ENCODE measurements at places on chromosomes 2 and 18. TPM values are rescaled to one million over a fixed set of nuclear protein-coding genes. Genes with fewer than 3 reads are reported as not detected.

DNA sequence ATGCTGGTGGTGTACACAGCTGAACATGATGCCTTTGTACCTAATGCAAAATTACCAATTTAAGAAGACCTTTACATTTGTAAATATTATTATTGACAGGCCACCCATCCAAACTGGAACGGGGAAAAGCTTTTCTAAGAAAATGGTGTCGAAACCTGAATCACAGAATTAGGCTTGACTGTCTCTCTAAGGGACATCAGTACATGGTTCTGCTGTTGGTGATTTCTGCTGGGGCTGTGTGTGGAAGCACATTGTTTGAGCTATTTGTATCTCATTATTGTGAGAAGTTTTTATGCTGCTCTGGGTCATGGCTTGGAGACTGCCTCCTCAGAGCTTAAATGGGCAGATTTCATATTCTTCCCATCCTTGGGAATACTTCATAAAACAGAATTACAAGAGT is 420.9 kb upstream of the POU3F3 start:
- DNase-seq, result no peak

DNA sequence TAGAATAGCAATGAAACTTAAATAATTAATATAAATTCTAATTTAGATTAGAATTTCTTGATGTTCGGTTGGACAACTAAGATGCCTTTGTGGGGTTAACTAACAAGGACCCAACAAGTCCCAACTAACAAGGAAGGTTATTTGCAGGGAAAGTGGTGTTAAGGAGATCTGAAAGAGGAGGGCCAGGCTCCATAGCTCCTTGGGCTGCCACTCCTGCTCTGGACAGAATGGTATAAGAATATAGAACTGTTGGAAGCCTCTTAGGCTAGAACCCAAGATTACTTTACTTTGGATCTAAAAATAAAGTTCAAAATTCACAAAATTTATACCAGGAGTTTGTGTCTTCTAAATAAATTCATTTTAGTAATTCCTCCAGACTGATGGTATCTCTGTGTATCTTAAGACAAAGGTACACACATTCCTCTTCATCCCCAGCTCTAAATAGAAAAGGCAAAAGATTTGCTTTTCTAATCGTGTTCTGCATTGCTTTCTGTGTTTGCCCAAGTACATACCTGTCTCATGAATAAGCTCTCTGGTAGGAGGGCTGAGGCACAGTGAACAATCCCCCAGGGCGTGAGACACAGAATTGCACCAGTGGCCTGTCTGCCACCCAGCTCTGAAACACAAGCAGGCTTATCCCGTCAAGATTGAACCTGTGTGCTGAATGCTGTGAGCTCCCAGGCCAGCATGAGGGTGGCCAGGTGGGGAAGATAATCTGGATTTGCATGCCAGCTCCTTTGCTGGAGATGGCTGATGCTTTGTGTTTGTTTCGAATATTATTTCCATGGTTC is 176.0 kb downstream of the ACKR3 start:
- DNase-seq, result no peak

DNA sequence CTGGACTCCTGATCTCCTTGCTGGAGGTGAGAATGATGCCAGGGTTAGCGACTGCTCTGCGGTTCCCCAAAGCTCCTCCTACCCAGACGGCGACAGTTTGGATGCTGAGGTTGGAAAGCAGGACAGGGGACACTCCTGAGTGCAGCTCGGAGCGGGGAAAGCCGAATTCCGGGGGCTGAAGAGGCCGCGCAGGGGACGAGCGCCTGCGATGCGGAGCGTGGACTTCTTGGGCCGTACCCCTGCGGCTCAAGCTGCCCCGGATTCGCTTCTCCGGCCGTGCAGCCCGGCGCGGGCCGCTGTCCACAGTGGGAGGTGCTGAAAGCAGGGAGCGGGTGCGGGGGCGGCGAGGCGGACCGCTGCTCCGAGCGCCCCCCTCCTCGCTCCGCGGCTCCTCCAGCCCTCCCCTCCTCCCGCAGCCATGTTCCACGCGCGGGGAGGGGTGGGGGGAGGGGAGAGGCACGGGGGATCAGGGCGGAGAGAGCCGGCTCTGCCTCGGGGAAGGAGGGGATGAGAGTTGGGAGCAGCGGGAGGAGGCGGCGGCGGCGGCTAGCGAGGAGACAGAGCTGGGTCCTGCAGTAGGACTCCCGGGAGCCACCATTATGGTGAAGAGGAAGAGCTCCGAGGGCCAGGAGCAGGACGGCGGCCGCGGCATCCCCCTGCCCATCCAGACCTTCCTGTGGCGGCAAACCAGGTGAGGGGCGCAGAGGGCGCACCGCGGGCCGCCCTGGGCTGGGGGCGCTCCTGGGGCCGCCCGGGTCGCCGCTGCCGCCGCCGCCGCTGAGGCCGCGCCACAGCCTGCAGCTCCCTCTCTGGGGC is at the start of gene UNC80:
TSS of gene UNC80 (plus strand) at position 359 of the 816 bp plus-strand sequence. CDS start at position 600, 241 bp downstream.
- DNase-seq, result no peak

DNA sequence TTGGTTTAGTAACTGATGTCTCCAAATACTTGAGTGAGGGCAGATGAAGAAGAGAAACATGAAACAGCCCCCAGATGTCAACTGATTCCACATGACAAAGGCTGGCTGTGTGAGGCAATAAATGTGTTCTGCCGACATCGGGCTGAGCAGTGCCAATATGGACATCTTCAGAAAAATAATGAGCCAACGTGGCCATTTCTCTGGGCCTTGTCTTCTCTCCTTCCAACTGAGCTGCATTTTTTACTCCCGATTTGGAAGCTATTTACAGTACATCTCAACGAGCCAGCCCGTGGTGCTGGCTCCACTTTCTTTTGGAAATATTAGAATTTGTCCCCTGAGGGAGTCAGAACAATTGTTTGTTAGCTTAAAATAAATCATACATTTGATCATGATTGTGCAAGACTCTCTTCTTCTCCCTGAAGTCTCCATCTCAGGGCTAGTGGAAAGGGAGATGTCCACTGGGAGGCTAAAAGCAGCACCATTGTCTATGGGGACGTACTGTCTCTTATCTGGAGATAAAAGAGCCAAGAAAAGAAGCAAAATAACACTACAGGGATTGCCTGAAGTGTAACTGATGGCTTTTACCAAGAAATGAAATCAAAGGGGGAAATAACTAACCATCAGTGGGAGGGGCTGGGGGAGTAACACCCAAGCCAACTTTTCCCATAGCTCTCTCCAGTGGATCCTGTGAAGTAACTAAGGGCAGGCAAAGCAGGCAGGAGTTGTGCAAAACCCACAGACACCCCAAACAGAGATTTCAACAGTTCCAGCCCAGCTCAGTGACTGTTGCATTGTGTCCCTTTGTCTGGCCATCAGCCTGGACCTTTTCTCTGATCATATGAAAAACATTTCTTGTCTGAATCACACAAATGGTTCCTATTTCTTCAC is 114.8 kb downstream of the RDH14 start:
- no peak for DNase-seq

GRCh38 chr2:21372654-21373053 is 248.9 kb downstream of the TDRD15 start:
- DNase-seq, result no peak

DNA sequence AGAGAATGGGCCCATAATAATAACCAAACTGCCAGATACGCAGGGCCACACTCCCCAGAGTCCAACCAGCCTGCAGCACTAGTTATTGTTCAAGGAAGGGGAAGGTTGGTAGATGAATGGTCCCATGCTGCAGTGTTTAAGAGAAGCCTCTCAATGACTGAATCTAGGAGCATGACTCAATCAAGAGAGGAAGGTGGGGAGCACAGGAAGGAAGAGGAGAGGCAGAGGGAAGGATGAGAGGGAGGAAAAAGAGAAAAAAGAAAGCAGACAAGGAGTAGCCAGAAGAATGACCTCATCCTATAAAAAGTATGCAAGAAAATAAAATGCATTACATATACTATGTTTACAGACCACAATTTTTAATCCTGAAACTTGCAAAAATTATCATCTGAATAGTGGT is 174.5 kb downstream of the TCF4 start:
- DNase-seq, result no peak

DNA sequence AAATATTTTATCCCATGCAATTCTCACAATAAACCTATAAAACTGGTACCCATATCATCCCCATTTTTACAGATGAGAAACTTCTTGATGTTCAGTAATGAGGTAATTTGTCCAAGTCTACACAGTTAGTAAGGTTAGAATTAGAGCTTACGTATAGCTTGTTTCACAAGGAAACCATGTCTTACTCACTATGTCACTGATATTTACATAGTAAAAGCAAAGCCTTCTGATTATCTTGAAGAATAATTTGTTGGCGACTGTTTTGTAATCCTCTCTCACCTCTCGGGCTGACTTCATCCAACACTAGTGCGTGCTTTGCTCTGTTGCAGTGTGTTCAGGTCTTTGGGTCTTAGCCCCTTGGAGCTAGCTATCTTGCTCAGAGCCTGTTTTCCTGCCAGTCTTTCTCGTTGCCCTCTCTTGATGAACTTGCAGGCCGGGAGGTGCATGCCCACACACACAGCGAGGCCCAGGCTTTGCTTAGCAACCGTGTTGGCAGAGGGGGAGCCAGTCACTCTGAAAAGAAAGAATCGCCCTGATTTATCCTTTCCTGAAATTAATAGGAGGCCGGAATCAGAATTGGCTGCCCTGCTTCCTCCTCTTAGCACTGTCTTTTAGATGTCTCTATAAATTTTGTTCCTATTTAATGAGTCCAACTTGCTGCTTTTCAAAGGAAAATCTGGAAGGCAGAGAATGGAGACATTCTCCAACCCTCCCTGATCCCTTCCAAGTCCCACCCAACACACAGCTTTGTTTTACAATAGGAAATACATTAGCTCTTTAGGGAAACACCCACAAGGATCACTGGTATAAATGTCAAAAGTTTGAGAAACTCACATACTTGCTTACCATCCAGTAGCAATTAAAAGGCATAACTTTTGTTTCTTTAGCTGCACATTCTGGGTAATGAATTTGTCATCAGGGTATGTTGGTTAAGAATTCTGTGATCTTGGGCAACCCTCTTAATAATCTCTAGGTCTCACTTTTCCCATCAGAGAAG is 97.6 kb upstream of the SEC11C start:
- no peak for DNase-seq

- no peak for DNase-seq
Measured at GRCh38 chr2:38528008-38528442, 74.7 kb downstream of the HNRNPLL start.

GRCh38 chr2:42238644-42239288 is 69.6 kb downstream of the EML4 start:
- DNase-seq, result no peak

GRCh38 chr18:48612917-48613316 is 74.1 kb downstream of the CTIF start:
- no peak for DNase-seq

DNA sequence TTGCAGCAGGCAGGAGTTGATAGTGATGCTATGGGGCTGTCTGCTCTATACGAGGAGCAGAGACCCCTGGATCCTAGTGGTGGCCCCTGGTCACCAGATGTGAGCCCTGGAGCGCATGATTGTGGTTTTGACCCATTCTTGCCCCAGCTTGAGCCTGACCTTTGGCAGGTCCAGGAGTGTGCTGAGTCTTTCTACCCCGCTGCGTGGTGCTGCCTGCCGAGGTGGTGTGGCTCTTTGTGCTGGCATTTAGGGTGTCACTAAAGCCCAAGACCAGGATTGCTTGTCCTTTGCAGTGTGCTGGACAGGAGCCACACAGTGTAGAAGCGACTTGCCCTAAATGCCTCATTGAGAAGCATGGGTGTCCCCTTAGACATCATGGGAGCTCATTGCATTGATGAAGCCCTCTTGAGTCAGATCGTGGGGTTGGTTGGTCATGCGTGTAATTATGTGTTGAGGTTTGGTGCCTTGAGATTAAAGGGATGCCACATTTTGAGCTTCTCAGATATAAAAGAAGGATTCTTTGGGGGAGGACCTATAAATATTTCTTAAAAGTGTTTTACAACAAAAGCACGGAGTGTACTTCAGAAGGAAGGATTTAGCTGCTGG is 88.3 kb downstream of the AGAP1 start:
- no peak for DNase-seq

DNA sequence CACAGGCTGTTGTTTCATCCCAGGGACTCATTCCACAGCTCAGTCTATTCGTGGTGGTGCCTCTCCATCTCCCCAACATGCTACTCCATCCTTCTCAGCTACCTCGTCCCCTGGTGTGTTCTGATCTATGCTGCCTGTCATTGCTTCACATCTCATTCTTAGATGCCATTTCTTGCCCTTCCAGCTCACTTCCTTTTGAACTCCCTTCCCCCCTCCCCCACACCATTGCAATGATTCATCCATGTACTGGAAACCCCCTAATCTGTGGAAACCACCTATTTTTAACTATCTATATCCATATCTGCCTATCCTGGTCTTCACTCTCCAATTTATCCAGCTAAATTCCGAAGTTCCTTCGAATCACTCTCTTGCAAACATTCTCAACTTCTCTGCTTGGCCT is 65.7 kb upstream of the PARD3B start:
- no peak for DNase-seq

- DNase-seq, result no peak
Measured at GRCh38 chr2:127961729-127962128, 66.1 kb downstream of the SAP130 start.

DNA sequence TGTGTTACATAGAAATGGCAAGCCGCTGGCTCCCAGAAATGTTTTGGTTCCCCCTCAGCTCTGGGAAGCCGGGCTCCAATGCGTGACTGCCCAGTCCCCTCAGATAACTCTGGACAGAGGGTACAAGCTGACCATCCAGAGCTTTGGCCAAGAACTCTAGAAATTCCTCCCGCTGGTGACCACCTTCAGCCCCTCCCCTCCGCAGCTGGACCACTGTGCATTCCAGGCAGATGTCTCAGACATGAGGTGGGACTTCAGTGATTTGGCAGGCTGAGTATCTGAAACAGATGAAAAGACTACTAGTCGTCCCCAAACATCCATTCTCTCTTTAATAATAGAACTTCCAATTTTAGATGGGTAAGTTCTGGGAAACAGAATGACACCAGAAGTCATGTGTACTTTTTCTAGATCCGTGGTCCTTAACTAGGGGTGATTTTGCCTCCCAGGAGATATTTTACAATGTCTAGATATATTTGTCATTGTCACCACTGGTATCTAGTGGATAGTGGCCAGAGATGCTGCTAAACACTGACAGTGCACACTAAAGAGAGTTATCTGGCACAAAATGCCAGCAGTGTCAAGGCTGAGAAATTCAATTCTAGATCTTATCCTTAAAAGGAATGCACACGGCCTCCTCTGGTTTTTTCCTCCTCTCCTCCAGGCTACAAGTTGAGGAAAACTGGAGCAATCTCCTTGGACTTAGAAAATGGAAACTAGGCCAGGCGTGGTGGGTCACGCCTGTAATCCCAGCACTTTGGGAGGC is 294.3 kb downstream of the SRBD1 start:
- no peak for DNase-seq

The EPB41L3 gene
- total RNA-seq, result 40.9 TPM

The KIAA2012 gene
- total RNA-seq, result not detected

The FOXD4L1 gene
- total RNA-seq, result not detected

The PIAS2 gene
- 15.3 TPM for total RNA-seq

The CCBE1 gene
- 9.0 TPM for total RNA-seq

The KIF3C gene
- total RNA-seq, result 43.6 TPM

The LRP2 gene
- total RNA-seq, result not detected
